ENCODE measurements at places on chromosomes 3 and 15. TPM values are rescaled to one million over a fixed set of nuclear protein-coding genes. Genes with fewer than 3 reads are reported as not detected.

Gene GPR62
- total RNA-seq, result not detected

Gene GPR171
- 131 TPM for total RNA-seq

Gene PLA2G4E
- 0.13 TPM for total RNA-seq

Gene FOXL2NB
- total RNA-seq, result not detected

Gene ERC2
- total RNA-seq, result not detected

Gene GOLGA8A
- total RNA-seq, result 560 TPM

Gene SMAD3
- 94.9 TPM for total RNA-seq
